ENCODE measurements at places on chromosomes 1 and 21.
A peak's percentile ranks its signal among the peaks of the same experiment; 100 is the strongest.

DNA sequence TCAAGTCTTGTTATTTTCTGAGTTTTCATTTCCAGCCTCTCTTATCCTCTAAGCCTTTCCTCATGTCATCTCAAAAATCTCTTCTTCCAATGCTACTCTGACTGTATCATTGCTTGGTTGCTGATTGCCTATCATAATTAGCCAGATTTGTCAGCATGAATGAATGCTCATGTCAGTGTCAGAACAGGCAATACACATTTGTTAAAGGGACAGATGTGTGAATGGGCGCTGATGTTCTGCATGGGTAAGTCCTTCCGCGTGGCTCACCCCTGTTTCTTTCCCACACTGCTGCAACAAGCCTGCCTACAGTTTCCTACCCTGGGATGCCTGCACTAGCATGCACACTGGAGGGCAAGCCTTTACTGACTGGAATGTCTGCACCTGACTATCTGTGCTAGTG, 100.6 kb downstream of the RHOU start:
- DNase-seq = no peak

- no peak for DNase-seq
Observed at GRCh38 chr1:117686907-117687306, 81.1 kb downstream of the TENT5C start.

- DNase-seq = no peak
Observed at GRCh38 chr21:38329162-38329561, 72.4 kb downstream of the KCNJ15 start.

- no peak for DNase-seq
Observed at GRCh38 chr21:25536752-25537151, 70.5 kb downstream of the MRPL39 start.

GRCh38 chr1:109185990-109186732, 27.6 kb upstream of the SARS1 start:
- no peak for DNase-seq

- no peak for DNase-seq
Observed at GRCh38 chr1:192159781-192160180, 1.5 kb downstream of the RGS18 start.

- no peak for DNase-seq
Observed at GRCh38 chr1:101071470-101071891, 45.9 kb upstream of the DPH5 start.

DNA sequence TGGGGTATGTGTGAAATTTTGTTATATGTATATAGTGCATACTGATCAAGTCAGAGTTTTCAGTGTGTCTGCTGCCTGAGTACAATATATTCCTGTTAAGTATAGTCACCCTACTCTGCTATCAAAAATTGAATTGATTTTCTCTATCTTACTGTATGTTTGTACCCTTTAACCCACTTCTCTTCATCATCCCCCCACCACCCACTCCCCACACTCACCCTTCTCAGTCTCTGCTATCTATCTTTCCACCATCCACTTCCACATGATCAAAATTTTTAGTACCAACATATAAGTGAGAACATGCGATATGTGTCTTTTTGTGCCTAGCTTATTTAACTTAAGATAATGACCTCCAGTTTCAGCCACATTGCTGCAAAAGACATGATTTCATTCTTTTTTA, 4.2 kb downstream of the LY9 start:
- DNase-seq = no peak

GRCh38 chr1:173714441-173714758, 381 bp upstream of the KLHL20 start:
- DNase-seq = peak; percentile 39

DNA sequence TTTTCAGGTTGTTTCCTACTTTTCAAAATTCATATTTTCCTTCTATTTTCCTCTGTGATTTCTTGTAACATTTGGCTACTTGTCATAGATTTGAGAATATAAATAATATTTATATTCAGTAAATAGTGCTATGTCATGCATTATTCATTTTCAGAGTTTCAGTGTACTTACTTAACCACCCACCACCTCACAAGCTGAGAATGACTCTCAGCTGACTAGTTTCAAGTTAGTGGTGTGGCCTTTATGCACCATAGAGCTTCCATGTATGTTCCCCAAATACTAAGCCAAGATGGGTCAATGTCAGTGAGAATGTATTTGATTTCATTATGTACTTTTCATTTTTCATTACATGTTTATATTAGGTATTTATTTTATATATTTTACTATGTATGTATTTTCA, 56.9 kb upstream of the RGS1 start:
- DNase-seq = no peak

- DNase-seq = no peak
Observed at GRCh38 chr1:30536530-30536929, 186.9 kb downstream of the MATN1 start.

DNA sequence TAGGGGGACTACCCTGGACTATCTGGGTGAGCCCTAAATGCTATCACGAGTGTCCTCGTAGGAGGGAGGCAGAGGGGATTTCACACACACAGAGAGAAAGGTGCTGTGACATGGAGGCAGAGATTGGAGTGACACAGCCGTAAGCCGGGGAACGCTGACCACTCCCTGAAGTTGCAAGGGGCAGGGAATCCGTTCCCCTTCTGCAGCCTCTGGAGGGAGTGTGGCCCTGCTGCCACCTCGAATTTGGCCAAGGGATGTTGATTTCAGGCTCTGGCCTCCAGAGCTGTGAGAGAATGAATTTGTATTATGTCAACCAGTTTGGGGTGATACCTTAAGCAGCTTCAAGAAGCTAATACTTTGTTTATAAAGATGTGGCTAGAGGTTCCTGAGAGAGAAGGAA, 137.7 kb downstream of the ACTL8 start:
- DNase-seq = no peak

DNA sequence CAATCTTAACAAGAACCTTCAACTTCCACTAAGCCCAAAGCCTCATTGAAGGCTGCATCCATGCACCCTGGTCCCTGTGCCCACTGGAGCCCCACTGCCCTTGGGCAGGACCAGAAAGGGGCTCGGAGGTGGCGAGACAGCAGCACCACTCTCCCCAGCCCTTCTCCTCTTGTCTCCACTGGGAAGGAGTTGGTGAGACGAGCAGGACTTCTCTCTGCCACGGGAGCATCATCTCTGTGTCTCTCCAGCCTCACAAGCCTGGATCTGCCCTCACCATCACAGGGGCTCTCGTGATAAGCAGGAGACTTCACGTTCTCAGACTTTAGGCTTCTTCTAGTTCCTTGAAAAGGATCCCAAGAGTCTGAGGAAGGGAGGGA, 7.2 kb upstream of the ETV3L start:
- DNase-seq = no peak

DNA sequence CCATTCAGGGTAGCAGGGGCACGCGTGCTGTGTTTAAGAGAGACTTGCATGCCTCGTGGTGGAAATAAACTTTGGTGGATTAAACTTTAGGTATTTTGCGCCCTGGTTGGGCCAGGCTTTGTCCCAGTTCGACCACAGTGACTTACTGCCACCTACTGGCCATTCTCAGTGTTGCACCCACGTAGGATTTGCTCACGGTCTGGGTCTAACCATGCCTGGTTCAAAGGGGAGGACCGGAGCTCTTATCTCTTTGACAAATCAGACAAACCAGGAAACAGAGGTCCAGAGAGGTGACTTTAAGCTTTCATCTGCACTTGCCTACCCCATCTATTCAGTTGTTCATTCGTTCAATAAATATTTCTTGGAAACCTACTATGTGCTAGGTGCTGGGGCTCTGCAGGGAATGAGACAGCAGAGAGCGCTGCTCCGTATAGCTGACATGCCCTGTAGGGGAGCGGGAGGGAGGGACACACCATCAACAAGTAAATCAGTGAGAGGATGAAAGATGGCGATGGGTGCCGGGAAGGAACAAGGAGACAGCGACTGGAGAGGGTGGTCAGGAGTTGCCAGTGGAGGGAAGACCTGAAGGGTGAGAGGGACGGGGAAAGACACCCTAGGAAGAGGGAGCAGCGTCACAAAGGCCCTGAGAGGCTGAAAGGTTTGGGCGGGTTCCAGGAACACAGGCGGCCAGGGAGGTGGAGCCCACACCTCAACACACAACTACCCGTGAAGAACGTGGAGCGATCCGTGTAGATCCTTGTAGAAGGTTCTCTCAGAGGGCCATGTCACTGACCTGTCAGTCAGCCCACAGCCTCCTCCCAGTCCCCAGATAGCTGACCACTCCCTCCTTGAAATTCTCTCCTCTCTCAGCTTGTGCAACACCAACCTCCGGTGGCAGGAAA, 27.2 kb upstream of the TINAGL1 start:
- DNase-seq = peak; percentile 81

- no peak for DNase-seq
Observed at GRCh38 chr1:1137256-1138045, 21.6 kb upstream of the C1orf159 start.

- DNase-seq = no peak
Observed at GRCh38 chr1:185916861-185917260, 182.7 kb downstream of the HMCN1 start.

- DNase-seq = peak; percentile 83
Observed at GRCh38 chr1:150010393-150011115, at the start of gene OTUD7B. OTUD7B (minus strand) TSS chr1:150010726; CDS start chr1:149977510, 33,216 bp downstream.

DNA sequence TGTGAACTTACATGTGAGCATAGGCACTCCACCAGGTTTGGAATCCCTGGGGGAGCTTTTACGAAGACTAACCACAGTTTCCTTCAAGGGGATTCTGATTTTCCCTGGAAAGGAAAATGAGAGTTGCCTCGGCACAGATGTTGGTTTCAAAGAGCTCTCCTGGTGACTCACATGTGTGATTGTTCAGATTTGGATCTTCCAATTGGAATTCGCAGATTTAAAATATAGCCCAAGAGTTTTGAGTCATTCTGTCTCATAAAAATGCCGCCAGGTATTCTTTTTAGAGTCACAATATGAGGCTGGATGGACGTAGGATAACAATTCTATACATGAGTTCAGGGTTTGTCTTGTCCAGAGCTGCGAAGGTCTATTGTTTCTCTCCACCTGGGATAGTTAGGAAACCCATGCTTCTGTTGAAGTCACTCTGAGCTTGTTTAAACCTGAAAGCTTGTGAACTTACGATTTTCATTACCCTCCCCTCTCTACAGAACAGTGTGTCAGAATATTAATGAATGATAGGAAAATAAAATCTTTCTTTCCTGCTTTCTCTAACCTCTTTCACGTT, 64.9 kb downstream of the TGFB2 start:
- DNase-seq = no peak

GRCh38 chr1:235206533-235207208, 45.6 kb upstream of the RBM34 start:
- DNase-seq = no peak

GRCh38 chr1:48691429-48692001, 85.2 kb downstream of the BEND5 start:
- no peak for DNase-seq

DNA sequence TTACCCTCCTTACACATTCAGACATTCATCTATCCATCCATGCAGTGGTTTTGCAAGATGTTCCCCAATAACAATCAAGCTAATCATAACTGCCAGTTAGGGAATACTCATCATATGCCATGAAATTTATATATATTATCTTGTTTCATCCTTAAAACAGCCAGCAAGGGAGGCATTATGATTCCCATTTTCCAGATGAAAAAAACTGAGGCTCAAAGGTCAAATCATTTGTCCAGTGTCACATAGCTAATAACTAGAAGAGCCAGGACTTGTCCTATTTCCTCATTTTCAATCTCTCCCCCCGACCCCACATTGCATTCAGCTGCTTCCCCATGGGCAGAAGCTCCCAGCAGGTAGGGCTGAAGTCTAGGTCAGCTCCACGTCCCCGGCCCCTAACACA, 7.0 kb upstream of the COL8A2 start:
- no peak for DNase-seq

GRCh38 chr1:183841950-183842794, 37.3 kb downstream of the RGL1 start:
- DNase-seq = peak; percentile 93

DNA sequence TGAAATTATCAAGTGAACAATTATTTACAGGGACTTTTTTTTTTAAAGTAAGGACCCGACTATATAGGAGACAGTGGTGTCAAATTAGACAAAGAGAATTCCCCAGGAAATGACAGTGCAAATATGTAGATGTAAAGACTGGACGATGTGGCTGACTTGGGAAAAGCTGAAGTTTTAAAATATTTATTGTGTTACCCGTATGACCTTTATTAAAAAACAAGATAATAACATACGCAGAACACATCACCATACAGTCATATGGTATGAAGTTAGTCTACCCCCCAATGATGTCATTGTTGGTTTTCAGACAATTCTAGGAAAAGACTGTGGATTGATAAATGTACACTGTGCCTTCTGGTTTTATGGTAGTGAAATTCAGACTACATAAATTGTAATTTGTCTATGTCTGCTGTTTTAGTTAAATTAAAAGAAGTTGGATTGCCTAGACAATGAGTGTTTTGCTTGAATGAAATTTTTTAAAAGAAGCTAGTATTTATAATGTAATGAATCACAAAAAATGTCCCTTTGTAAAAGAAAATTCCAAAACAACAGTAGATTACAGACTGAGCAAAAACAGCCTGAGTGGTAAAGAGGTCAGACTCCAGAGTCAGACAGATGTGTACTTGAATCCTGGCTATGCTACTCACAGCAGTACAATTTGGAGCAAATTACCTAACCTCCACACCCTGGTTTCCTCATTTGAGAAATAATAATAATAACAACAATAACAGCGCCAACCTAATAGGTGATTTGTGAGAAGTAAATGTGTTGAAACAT, 15.5 kb upstream of the PDC start:
- DNase-seq = no peak

DNA sequence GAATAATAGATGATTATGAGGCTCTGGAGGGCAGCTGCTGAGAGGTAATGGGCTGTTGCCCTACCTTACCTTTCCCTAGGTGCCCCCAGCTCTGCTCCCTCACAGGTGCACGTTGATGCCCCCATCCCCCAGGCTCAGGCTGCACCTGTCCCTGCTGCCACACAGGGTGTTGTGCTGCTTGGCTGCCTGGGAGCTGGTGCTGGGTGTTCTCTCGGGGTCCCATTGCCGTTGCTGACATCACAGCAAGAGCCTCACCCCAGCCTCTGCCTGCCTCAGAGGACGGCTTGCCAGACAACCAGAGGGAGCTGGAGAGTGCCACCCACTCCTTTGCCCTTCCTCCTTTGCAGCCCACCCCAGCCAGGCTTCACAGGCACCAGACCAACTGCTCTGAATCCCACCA, 31.4 kb upstream of the DMBX1 start:
- no peak for DNase-seq

GRCh38 chr1:154521695-154522094, 19.5 kb upstream of the SHE start:
- DNase-seq = no peak

DNA sequence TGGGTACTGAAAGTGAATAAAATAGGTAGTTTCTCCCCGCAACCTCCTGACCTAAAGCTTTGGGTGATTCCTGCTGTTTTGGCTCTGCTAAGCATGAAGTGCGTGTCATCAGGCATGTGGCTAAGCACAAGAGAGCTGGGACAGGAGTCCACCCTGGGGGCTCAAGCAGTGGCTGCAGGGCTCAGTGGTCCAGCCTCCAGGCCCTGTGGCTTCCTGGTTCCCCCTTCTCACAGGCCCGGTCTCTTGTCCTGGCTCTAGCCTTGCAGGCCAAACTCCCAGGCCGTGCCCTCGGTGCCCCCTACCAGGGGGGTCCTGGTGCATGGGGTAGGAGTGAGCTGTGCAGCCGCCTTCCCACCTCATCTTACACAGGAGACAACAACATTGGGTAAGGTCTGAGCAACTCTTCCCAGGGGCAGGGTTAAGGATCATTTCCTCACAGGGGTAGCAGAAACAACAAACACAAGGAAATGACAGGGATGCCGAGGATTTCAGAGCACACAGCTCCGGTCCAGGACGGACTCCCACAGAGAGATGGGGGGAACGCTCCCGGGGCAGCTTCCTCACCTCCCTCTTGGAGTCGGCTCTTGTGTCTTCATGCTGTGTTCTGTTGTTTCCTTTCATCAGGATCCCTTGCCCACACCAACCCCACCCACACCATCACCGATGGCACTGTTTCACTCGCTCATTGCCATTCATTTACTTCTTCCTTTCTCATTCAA, 19.8 kb upstream of the SLC2A1 start:
- no peak for DNase-seq

Data from skin of body (tissue), 3 donors.